ENCODE measurements at places on chromosomes 7 and 10.

DNA sequence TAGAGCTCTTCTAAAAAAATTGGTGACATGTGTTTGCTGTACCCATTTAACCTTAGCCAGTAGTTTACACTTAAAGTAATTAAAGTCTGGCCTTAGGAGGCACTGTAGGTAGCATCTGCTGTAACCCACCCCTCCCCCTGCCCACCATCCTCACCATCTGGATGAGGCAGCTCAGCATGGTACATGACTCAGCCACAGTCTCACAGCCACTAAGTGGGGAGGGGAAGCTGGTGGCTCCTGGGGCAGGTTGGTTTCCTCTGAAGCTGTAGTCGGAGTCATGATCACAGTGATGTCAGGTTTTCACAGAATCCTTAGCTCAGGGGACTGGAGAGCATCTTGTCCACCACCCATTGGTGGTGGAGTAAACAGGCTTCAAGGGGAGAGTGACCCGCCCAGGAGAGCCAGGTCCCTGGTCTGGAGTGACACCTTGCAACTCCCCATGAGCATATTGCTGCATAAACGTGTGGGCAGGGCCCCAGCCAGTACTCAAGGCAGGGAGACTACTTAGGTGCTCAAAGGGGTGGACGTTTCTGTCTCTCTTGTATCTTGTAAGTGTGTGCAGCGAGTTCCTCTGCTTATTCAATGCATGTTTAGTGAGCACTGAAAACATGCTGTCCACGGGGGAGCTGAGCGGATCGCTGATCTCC lies 125.9 kb downstream of the GRK5 start:
- DNase-seq = no peak

GRCh38 chr10:62183857-62184795 lies 84.5 kb downstream of the RTKN2 start:
- DNase-seq = no peak

GRCh38 chr7:2468227-2468626 lies 8.0 kb downstream of the GRIFIN start:
- DNase-seq = no peak

GRCh38 chr7:27143023-27143949 lies at the start of gene HOXA5:
Gene HOXA5 (minus strand): TSS chr7:27143681. CDS start chr7:27143607, 74 bp downstream.
- peak; percentile 88 for DNase-seq

DNA sequence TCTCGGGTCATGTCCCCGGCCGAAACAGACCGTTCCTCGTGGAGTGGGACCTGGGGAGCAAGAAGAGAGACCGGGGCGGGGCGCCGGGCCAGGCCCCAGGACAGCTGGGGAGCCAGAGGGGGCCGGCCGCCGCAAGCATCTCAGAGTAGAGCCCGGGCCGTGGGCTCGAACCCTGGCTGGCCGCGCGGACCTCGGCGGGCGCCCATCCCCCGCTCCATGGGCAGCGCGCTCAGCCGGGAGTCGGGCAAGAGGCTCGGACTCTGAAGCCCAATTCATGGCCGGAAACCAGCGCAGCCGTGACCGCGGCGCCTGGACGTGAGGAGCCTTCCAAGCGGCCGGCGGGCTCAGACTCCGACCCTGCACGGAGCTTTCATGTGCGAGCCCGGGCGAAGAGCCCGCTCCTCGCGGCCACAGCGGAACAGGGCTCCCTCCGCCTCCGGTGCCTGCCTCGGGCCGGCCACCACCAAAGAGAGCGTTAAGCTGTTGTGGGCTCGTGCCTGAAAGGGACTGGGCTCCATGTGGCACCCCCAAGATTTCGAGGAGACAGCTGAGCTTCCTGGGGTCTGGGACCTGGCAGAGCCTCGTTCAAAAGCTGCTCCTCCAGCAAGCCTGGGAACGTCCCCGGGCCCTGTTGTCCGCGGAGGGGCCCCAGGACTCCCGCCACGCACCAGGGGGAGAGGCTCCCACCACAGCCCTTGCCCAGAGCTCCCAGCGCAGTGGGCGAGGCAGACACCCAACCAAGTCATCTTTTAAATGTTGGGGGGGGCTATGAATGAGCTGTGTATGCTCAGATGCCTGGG lies 757 bp upstream of the GRID1 start:
- peak; percentile 67 for DNase-seq

GRCh38 chr7:30201161-30201666 lies 66.4 kb downstream of the MTURN start:
- DNase-seq = no peak

Measured in ecto neural progenitor cell (in vitro differentiated cells).